ENCODE measurements at places on chromosomes 7 and 10.

DNA sequence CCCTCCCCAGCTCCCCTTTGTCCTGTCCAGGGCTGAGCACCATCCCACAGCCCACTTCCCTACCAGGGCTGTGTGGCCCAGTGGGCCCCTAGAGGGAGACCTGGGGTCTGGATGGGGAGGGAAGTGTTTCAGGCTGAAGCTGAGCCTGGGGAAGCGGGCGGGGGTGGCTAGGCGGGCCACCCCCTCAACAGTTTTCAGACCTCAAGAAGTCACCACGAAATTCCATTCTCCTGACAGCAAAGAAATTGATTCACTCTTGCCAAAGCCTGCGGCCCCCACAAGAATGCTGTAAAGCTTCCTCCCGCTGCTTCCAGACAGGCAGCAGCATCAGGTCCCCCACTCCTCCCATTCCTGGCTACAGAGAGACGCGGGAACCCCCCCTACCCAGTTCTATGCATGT, 2.5 kb upstream of the LFNG start:
- DNase-seq, result no peak

- no peak for DNase-seq
Measured at GRCh38 chr7:42096681-42097561, 140.1 kb downstream of the GLI3 start.

DNA sequence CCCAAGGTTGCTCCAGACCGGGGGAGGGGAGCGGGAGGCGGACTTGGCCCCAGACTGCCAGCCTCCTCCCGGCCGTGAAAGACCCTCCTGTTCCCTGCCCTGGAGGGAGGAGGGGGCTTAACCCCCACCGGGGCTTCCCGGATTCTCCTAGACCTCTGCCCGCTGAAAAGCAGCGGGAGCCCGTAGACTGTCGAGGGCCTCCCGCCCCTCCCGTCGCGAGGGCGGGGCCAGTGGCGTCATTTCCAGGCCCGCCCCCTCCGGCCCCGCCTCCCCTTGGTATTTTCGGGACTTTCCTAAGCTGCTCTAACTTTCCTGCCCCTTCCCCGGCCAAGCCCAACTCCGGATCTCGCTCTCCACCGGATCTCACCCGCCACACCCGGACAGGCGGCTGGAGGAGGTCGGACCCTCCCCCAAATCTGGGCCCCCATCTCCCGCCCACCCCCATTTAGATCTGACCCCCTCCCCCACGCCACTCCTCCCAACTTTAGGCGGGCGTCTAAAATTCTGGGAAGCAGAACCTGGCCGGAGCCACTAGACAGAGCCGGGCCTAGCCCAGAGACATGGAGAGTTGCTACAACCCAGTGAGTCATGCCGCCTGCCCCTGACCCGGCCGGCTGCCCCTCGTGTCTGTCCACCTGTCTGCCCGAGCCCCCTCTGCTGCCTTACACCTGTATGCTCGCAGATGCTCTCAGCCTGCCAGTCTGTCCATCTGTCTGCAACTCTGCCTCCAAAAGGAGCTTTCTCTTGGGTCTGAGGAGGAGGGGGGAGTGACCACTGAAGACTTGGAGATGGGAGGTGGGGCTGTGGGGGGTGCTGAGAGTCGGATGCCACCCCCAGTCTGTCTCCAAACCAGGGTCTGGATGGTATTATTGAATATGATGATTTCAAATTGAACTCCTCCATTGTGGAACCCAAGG, at the start of gene NFKB2:
Gene NFKB2, plus strand, starts transcription at position 306 of the 917 bp plus-strand sequence. Its CDS starts 255 bp downstream, at position 561.
- DNase-seq, result peak; percentile 70

- no peak for DNase-seq
Measured at GRCh38 chr7:117777335-117778142, 95.7 kb downstream of the CTTNBP2 start.

- DNase-seq, result no peak
Measured at GRCh38 chr7:24724451-24725190, 32.6 kb downstream of the GSDME start.

GRCh38 chr10:71715860-71716259, 3.7 kb downstream of the C10orf105 start:
- no peak for DNase-seq

- no peak for DNase-seq
Measured at GRCh38 chr10:132962623-132963429, 20.5 kb upstream of the CFAP46 start.
